ENCODE measurements at places on chromosomes 7 and 10.

- no peak for DNase-seq
Measured at GRCh38 chr10:43110338-43111071, 27.7 kb upstream of the CSGALNACT2 start.

DNA sequence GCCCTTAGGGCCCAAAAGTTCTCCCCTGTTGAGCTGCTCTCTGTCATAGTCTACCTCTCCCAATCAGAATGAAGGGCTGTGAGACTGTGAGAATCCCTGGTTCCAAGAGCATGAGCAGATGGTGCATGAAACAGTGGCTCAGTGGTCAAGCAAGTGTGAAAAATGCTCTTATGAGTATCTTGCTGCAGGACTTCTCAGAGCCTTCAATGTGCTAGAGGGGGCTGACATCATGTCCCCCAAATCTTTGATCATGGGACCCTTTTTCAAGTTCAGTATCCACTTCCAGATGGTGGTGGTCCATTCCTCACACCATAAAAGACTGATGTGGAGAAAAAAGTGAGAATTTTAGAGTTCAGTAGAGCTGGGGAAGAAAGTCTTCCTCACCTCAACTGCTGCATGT lies 265.3 kb upstream of the HABP2 start:
- no peak for DNase-seq

GRCh38 chr10:111316722-111317212 lies 239.9 kb downstream of the ADRA2A start:
- DNase-seq: no peak

- no peak for DNase-seq
Measured at GRCh38 chr7:143384148-143384547, 3.0 kb downstream of the ZYX start.

DNA sequence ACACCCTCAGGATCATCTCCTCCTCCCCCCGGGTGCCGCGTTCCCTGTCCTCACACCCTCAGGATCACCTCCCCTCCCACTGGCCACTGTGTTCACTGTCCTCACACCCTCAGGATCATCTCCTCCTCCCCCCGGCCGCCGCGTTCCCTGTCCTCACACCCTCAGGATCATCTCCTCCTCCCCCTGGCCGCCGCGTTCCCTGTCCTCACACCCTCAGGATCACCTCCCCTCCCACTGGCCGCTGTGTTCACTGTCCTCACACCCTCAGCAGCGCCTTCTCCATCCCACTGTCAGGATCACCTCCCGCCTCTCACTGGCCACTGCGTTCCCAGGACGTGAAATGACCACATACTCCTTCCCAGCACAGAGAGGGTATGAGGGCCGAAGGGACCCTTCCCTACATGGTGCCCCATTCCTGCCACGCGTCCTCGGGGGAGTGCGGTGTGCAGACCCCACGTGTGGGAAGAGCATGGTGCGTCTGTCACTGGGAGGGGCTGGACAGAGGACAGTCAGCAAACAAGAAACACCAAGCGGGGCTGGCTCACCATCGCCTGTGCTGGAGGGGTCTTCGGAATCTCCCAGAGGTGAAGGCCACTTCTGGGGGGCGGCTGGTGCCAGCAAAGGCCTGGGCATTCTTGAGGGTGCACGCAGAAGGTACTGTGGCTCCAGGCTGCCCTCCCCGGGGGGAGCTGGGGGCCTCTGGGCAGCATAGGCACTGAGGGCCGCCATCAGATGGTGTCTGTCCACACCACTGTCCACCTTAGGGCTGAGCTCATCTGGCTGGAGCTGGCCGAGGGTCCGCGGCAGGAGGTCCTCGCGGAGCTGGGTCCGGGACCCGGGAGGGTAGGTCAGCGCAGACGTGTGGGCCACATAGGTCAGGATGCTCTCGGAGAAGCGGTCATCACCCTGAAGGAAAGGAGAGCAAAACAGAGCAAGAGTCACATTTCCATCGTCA lies 421.0 kb downstream of the PTPRN2 start:
- no peak for DNase-seq

DNA sequence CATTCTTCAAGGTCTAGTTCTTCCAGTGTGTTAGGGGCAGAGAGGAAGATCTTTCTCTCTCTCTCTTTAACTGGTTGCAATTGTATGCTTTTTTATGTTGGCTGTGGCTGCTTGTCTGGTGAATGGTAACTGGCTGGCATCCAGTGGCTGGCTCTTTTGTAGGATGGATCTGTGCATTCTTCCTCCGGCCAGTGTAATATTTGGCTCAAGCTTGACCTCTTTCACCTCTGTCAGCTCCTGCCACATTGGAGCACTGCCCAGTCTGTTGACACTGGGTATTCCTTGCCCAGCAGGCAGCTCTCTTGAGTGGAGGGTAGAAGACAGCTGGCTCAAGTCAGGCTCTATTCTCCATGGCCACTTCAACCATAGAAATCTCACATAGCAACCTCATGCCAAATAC lies 528.3 kb downstream of the PHTF2 start:
- peak; percentile 12 for DNase-seq

DNA sequence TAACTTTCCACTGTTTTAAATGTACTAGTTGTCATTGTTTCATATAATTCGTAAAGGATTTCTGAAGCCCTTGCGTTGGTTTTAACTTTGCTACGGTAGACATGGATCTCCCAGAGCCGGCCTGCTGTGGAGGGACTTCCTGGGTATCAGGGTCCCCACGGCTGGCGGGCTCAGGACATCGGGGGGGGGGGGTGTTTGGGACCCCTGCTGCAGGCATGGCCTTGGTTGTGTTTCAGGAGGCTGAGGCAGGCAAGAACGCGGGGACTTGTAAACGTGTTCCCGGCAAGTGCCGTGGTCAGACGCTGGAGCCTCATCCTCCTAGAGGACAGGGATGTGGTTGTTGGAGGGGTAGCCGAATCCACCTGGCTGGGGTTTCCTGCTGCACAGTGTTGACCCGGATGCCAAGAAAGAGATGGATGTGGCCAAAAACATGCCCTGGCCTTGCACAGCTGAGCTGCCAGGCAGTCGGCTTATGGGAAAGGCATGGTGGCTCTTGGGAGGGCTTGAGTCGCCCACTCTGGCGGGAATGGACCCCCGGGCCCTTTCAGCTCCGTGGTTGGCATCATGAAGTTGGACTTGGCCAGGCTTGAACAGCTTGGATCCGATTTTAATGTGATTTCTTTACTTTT lies 21.4 kb upstream of the CHST12 start:
- DNase-seq: no peak

GRCh38 chr7:69825113-69825972 lies 227.1 kb downstream of the AUTS2 start:
- no peak for DNase-seq

DNA sequence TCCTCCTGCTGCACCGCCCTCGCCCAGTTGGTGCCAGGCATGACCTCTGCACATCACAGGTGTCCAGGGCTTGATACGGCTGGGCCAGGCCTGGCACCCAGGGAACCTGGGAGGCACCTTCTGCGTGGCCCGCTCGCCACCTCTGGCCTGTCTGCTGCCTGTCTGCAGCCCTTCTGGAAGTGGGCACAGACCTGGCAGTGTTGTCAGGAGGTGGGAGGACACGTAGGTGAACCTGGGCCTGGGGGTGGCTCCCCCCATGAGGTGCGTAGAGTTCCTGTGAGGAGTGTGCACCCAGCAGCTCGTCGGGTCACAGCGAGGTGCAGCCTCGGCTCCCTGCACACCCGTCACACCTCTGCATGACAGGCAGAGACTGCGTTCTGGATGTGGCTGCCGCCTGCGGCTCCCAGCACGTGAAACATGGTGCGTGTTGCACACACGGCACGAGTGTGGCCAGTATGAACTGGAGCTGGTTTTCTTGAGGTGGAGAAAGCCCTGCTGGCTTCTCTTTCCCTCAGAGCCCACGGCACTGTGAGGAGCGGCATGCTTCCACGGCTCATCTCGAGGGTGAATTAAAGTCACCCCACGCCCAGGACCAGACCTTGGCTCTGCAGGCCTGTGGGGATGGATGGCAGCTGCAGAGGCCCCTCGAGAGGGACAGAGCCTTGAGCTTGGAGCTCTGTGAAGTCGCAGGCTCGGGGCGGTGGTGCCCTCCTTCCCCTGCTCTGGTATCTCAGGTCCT lies 24.8 kb downstream of the INPP5A start:
- no peak for DNase-seq

GRCh38 chr10:123019264-123019663 lies 10.5 kb downstream of the ACADSB start:
- DNase-seq: no peak

DNA sequence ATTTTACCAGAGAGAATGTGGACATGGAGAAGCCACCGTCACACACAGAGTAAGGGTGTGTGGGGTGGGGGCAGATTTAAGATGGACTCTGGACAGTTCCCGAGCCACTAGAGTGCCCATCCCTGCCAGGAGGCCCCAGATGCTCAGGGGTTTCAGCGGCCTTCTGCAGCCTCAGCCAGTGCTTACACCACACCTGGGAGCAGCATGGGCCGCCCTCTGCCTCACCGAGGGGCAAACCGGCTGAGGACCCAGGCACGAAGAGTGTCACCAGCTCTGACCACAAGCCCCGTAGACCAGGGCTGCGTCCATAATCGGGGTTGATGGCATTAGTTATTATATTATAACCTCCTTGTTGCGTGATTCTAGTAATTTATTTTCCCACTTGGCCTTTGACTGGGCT lies 6.7 kb upstream of the MNX1 start:
- DNase-seq: no peak

DNA sequence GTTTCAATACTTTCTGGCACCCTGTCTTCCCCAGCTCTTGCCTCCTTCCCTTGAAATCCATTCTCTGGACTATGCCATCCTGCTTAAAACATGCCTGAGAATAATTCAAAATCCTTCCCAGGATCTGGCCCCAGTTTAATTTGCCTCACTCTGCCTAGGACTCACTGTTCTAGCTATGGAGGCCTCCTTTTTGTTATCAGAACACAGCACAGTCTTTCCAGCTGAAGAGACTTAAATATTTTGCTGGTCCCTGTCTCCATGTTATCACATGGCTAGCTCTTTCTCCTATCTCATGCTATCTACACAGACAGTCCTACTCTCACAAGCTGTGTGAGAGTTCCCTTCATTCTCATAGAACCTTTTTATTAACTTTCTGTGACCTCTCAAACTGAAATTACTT lies 194.8 kb downstream of the RNLS start:
- DNase-seq: no peak

- DNase-seq: no peak
Measured at GRCh38 chr10:121378251-121378801, 219.9 kb downstream of the FGFR2 start.

Measured in putamen (tissue), 1 donor.